Ovary (tissue), 10 donors: ENCODE measurements at places on chromosomes 2 and 18. TPM values are rescaled to one million over a fixed set of nuclear protein-coding genes. Genes with fewer than 3 reads are reported as not detected.

The HOXD4 gene
- 12.7 TPM for total RNA-seq

The TTC27 gene
- total RNA-seq, result 11.0 TPM

The IL18R1 gene
- 1.7 TPM for total RNA-seq

The ADD2 gene
- 0.68 TPM for total RNA-seq

The ARMC9 gene
- total RNA-seq, result 25.2 TPM

The SGPP2 gene
- 18.5 TPM for total RNA-seq

The RND3 gene
- total RNA-seq, result 3.6 TPM

The TMEFF2 gene
- not detected for total RNA-seq

DNA sequence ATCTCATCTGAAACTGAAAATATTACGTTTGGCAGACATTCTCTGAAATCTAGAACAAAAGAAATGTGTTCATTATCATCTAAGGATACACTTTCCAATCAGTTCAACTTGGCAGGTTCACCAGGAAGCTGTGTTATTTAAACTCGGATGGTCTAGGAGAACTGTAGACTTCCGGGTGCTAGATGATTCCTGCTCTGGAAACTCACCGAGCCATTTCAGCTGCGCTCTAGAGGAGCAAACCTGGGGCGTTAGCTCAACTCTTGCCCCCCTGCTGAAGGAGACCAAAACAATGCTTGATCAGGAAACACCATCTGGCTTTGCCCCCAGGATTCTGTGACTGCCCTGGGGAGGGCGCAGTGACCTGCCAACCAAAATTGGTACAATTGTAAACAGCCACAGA is 22.9 kb downstream of the MLPH start:
- DNase-seq, result no peak

DNA sequence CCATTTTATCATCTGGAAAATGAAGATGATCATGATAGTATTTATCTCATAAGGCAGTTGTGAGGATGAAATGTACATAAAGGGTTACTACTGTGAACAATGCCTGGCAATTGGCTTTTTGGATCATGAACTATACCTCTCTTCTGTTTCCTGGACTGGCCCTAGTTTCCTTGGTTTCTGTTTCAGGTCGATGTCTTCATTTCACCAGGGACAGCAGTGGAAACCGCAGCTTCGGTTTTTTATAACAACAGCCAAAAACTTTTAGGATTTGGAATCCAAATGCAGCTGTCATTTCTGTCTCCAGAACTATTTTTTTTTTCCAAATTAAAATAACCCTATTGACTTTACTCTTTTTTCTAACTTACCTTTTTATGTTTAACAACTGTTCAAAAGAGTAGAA is 425.1 kb downstream of the RND3 start:
- DNase-seq, result no peak

DNA sequence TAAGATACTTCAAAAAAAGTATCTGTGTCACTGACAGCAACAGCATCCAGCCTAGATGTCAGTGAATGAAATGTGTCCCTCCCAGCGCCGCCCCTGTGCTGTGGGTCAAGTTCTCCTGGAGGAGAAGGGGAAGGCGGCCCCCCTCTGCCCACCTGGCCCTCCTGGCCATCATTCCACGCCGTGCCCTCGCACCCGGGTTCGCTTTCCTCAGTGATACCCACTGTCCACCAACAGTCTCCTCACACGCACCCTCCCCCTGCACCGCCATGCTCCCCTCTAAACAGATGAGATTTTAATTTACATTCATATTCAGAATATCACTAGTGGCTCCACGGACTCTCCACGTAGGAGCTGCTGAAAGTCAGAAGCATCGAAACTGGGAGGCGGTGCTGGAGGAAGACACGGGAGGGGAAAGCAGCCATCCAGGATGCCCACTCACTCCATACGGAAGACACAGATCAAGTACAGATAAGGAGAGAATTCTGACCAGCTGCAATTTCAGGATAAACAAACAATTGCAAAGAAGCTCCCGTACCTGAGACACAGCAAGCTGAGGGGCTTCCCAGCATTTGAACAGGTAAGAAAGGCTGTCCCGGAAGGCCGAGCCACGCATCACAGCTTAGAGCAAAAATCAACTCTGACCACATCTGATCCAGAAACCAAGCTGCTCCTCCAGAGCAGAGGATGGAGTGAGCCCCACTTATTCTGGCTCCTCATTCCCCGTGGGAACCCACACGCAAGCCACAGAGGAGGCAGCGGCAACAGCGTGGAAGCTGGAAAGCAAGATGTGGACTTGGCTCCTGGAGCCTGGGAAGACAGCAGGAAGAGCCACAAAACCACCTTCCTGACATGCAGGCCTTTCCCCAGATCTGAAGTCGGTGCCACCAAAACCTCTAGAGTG is 49.7 kb downstream of the PXDN start:
- DNase-seq, result no peak

DNA sequence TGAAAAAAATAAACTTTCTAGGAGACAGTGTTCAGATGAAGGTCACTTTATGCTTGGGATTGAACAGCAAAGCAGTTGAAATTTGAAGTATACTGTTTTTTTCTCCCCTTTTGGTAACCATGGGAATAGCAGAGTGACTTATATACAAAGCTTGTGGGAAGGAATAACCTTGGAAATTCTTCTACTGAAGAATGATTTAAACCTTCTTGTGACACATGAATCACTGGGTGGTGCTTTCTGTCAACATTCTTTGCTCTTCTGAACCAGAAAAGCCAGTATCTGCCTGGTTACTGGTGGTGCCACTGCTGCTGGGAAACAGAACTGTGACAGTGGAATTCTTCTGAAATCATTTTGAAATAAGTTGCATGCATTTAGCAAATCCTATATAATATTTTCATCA is 39.4 kb upstream of the RND3 start:
- no peak for DNase-seq

DNA sequence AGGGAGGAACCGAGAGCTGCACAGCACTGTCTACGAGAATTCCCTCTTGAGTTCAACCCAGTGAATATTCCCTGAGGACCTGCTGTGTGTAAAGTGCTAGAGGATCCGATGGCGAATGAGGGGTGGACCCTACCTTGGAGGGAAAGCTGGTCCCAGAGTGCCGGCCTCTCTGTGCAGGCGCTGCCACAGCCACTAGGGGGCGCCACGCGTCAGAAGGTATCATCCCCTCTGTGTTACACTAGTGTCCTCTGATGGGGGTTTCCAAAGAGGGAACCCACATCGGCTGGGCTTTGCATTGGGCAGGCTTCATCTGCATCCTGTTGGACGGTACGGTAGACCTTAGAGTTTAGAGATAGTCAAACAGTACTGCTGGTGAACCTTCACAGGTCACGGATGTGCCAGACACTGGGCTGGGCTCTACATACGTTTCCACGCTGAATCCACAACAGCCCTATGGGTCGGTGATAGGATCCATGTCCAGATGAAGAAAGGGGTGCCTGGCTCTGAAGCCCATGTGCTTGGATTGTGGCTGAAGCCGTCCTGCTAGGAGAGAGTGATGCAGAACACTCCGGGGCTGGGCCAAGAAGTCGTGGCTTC is 39.0 kb downstream of the COA5 start:
- no peak for DNase-seq

DNA sequence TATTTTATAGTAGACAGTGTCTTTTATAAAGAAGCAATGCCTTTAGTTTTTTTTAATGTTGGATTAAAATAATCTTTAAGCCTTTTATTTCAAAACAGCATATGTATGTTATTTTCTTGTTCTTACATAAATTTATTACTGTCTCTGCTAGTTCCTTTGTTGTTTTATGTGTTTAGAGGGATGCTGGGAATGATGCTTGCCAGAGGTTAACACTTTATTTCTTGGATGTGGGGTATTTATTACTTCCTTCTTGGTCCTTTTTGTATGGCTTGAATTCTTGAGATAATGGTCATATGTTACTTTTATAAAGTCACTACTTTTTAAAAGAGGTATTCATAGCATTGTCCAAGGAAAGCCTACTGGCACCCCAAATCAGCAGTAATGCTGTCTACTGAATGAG is 63.1 kb downstream of the ANKRD12 start:
- DNase-seq, result no peak

DNA sequence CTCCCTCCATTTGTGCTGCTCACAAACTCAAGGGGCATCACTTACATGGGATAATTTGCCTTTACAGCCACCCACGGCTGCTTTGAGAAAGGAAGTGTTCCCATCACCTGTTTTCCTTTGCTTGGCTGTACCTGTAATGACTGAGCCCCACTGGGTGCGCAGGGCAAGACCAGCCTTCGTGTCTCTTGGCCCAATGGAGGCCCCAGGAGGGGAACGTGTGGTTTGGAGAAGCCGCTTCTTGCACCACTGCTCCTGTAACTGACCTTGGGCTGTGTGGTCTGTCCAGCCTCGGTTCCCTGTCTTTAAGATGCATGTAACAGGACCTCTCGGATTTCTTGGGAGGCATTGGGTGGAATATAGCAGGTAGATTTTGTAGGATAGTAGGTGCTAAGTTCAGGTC is 41.1 kb downstream of the LDLRAD4 start:
- DNase-seq, result no peak

DNA sequence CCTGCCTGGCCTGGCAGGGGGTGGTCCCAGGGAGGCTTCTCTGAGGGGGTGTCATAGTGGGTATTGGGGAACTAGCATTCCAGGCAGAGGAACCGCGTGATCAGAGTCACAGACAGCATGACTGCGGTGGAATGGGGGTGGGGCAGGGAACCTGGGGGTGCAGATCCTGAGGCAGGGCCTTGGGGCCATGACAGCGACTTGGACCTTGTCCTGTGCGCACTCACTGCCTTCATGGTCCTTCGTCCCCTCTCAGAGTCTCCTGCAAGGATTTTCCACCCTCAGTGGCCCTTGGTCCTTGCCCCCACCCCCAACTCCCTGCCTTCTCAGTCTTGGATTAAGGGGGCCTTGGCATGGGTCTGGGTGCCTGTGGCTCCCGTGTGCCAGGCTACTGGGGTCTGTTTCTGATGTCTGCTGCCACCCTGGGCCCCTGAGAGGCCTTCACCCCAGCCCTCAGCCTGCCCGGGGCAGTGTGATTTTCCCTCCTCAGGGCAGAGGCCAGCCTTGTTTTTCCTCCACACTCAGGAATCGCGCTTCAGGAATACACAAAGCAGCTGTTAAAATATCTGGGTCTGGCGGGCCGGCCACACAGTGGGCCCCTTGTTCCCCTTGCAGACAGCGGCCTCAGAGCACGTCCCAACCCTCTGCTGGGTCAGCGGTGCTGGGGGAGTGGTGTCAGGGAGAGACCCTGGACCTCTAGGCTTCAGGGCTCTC is 51.6 kb downstream of the GLI2 start:
- DNase-seq, result no peak

DNA sequence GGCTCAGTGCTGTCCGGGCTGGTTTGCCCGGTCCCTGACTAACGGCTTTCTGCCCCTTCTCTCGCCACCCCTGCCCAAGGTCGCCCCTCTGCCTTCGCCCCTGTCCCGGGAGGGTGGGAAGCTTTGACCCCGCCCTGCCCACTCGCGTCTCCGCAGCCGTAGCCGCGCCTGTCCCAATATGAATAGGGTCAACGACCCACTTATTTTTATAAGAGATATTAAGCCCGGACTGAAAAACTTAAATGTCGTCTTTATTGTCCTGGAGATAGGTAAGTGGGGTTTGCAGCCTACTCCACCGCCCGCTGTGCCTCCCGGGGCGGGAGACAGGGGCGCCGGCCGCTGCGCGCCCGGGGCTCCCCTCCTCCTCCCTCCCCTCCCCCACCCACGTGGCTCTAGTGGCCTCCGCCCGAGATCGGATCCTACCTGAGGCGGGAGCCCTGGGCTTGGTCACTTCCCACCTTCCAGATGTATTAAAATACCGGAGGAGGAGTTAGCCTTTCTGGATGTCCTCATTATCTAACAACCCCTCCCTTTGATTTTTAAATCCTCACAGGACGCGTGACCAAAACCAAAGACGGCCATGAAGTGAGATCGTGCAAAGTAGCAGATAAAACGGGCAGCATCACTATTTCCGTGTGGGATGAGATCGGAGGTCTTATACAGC is 633 bp downstream of the NABP1 start:
- DNase-seq, result peak; percentile 63
